ENCODE measurements at places on chromosomes 1 and 21. TPM values are rescaled to one million over a fixed set of nuclear protein-coding genes. Genes with fewer than 3 reads are reported as not detected.

DNA sequence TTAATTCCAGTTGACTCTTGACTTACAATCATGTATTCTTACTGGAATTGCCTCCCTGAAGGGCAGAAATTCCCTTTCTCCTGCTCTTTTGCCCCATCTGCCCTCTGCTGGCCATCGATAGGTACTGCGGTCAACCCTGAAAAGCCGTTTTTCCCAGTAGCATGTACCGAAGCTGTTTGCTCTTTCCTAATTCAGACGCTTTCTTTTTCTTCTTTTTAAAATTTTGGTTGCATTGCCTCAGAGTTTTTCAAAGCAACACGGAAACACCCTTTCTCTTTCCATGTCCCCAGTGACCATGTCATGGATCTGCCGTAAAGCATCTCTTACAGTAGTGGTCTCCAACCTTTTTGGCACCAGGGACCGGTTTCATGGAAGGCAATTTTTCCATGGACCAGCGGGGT is 164.2 kb upstream of the C1orf21 start:
- no peak overlapping the region for H3K27ac ChIP-seq
- H3K36me3 ChIP-seq: no peaks in the 10 kb centered on the region
- no peak for DNase-seq
- H3K4me3 ChIP-seq: peak overlapping the region; percentile 17

DNA sequence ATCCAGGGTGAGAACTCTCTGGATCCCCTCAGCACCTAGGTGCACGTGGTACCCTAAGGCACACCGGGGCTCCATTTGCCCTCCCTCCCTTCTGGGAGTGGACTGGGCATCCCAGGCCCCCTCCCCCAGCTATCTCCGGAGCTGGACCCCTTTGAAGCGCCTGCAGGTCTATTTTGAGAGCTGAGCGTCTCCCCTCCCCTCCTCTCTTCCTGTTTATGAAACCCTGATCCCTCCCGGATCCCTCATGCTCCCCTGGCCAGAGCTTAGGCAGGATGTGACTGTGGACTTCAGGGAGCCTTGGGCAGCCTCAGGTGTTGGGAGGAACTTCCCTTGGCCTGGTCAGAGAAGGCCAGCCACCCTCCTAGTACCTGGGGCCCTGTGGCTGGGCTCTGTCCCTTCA is 10.2 kb downstream of the RPS6KA1 start:
- H3K4me3 ChIP-seq: no peak overlapping the region
- H3K36me3 ChIP-seq: peaks cover 5% of the 10 kb centered on the region
- H3K4me1 ChIP-seq: peaks cover 36% of the 10 kb centered on the region
- peak overlapping the region; percentile 55 for H3K27ac ChIP-seq
- no peaks in the 10 kb centered on the region for H3K27me3 ChIP-seq
- DNase-seq: no peak

The NKAIN1 gene
- not detected for total RNA-seq

The FALEC gene
- total RNA-seq: 1.0 TPM

GRCh38 chr1:226827458-226827857 is 43.0 kb upstream of the PSEN2 start:
- H3K4me1 ChIP-seq: peaks cover 12% of the 10 kb centered on the region
- no peaks in the 10 kb centered on the region for H3K27me3 ChIP-seq
- no peak overlapping the region for H3K4me3 ChIP-seq
- H3K36me3 ChIP-seq: no peaks in the 10 kb centered on the region
- peak; percentile 80 for DNase-seq
- peak overlapping the region; percentile 72 for H3K27ac ChIP-seq

Data from upper lobe of right lung (tissue), 1 donor.